ENCODE measurements at places on chromosomes 6 and 20.
A peak's percentile ranks its signal among the peaks of the same experiment; 100 is the strongest.

DNA sequence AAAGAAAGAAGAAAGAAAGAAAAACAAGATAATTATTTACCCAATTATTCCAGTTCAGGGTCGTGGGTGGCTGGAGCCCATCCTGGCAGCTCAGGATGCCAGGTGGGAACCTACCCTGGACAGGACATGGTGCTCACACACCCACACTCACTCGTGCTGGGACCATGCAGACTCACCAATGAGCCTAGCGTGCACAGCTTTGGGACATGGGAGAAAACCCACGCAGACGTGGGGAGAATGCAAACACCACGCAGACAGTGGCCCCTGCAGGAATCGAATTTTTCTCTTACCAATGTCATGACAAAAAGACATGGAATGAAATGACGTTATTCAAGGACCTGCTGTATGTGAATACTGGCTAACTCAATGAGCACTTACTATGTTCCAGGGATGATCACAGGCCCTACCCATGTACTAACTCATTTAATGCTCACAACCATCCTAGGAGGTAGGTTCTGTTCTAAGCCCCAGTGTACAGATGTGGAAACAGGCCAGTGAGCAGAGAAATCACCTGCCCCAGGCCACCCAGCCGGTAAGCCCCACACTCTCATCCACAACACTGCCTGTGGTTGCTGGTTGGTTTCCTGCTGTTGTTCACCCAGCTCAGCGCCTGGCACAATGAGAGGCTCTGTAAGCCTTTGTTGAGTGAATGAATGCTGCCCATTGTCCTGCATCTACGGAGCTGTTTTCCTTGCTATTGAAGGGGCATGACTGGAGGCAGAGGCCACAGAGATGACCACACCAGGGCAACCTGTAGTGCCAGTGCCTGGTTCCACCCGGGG is 6.8 kb upstream of the PI16 start:
- DNase-seq = no peak

GRCh38 chr6:18265787-18266522 is 1.6 kb upstream of the DEK start:
- no peak for DNase-seq

GRCh38 chr6:2029130-2029794 is 216.1 kb downstream of the GMDS start:
- no peak for DNase-seq

DNA sequence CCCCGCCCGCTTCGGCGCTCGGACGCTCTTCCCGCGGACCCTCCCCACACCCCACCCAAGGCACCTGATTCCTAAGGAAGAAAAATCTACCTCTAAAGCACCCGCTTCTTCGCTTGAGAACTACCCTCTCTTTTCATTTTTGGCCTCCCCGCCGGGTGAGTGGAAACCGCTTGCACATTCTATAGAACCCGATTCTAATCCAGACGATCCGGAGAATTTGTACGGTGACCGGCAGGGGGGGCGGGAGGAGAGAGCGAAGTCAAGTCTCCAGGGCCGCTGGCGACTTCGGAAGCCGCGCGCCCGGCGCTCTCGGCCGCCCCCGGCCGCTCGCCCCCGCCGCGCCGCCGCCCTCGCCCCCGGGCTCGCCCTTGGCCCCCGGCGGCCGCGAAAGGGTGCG is at the start of gene RBM24:
RBM24 (plus strand) TSS at position 262 of the 397 bp plus-strand sequence. CDS start 221 bp downstream, outside the sequence.
- DNase-seq = peak; percentile 55

- no peak for DNase-seq
These were observed 42.9 kb downstream of the RIOK1 start for GRCh38 chr6:7432391-7433120.

DNA sequence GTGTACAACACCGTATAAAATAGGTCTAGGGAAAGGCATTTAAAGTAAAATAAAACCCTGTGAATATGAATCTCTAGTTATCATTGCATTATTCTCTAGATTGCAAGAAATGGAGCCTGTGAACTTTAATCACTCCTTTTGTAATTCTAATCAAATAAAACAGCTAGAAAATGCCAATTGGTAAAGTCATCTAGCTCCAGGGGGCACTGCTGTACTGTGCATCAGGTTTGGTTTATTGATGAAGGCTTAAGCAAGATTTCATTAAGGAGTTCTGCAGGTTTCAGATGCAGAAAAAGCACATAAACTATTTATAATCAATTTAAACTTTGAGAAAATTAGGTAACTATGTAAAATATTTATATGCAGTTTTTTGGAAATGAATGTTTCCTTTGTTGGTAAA is 645.0 kb downstream of the PHF3 start:
- DNase-seq = no peak

DNA sequence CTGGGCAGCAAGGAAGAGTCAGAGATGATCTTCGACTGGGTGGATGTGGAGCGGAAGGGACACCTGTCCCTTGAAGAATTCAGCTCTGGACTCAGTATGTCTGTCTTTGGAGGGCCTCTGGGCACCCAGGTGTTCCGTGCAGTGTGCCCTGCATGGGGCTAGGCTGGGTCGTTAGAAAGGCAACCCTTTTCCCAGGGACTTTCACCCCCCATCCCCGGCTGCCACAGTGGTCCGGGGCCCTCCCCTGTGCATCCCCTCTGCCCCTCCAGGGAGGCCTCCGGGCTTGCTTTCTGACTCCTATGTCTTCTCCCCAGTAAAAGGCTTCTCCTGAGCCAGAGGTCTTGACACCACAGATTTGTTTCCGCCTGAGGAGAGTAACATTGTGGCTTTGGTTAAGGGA is 16.2 kb downstream of the RAB44 start:
- no peak for DNase-seq
